Activated CD4-positive, alpha-beta T cell treated with anti-CD3 and anti-CD28 coated beads, Interleukin-10, Interleukin-2, amounts not matched to agents 100 ng/mL and 50 ng/mL, durations not matched to agents 16 hours and 8 hours (primary cell): ENCODE measurements at places on chromosomes 2 and 18.

GRCh38 chr2:210591663-210592062 is 35.3 kb downstream of the CPS1 start:
- DNase-seq, result no peak

DNA sequence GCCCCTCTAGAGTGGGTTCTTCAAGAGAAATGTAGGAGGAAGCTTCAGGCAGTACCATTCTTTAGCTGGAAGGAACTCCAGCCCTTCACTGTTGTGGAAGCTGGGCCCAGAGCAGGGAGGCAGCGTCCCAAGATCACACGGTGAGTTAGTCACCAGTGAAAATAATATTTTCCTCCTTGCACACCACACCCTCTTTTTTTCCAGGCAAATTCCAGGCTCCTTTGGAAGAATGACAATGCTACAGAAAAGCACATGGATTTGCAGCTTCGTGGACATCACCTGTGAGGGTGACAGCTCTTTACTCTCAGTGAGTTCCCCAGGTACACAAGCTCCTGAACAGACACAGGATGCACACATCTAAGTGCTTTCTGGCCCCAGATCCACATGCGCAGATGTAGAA is 157.1 kb downstream of the COL6A3 start:
- DNase-seq, result no peak

DNA sequence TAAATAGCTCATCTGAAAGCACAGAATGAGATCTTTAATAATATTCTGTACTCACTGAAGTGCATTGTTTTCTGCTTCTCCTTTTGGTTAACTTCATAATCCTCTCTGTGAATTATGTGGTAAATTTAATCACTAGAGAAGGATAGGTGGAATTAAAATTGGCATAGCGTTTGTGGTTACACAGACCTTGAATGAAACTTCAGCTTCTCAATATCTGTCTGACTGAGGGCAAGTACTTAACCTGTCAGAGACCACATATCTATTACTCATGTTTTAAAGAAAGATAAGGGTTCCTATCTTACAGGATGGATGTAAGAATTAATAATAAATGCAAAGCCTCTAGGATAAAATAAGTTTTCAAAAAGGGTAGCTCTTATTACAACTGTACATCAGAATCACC is 861.8 kb downstream of the TRIB2 start:
- no peak for DNase-seq

DNA sequence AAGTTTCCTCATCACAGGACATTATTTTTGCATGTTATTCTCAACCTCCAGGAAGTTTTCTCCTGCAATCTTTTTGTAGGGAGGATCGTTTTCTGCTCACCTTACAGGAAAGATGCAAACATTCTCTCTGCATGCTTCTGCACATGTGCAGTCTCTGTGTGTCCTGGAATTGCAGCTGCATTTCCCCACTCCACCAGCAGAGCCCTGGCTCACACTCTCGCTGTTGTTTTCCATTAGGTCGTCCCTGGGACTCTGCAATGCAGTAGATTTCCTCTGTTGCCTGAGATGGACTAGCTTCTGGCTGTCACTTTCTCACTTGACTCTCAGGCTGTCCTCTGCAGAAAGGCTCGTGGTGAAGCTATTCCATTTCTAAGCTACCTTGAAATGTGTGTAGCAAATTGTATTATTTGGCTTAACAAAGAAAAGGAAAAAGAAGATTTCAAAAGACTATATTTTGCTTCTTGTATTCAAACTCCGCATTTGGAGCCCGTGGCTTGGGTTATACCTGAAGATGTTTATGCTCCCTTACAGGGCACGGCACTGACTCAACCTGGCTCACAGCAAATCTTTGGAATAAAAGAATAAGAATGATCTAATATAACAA is 346.7 kb downstream of the RAD51AP2 start:
- no peak for DNase-seq

GRCh38 chr2:54708584-54709335 is 14.7 kb upstream of the EML6 start:
- no peak for DNase-seq

DNA sequence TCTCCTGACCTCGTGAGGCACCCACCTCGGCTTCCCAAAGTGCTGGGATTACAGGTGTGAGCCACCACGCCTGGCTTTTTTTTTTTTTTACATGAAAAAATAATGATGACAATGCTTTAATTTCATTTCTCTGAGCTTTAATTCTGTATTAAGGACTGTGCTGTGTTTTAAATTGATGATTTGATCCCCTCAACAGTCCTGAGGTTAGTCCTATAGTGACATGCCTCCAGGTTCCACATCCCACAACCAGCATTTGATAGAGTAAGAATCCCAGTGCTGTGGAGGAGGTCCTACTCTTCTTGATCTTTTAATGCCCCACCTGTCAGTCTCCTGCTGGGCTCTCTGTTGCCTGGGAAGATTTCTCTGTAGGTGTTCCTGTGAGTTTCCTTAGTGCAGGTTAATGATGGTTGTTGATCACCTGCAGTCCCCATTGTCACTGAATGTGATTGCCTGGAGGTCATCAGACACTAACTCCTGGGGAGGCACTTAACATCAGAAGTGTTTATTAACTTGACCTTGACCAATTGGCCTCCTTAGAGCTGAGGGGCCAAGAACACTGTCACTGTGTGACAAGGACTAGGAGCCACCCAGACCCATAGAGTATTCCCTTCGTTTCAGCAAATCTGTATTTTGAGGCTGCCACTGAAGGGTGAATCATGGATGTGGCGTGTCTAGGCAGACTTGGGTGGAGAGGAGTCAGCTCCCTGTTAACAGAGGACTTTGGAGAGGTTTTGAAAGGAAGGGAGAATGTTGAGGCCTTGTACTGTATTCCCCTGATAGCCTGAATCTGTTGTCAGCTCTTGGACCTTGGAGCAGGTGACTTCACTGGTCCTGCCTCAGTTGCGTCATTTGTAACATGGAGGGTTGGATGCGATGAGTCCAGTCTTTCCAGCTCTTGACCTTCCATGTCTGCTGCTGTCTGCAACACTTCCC is 11.5 kb downstream of the ASAP2 start:
- no peak for DNase-seq

- no peak for DNase-seq
Observed at GRCh38 chr18:31557446-31557845, 34.2 kb upstream of the TTR start.

DNA sequence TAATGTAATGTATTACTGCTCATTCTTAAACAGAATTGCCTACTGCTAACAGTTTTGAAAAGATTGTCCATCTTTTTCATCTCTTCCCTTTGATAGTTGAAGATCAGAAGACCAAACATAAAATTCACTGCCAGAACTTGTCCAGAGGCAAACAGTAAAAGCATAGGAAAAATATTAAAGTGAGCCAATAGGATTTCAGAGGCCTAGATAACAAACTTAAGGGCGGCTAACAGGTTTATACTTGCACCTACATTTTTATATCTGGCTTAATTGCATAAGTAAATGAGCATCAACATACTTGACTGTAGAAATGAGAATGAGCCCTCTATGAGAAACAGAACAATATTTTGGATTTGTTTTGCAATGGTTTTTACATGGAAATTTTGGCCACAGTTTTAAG is 30.3 kb downstream of the ZC3H15 start:
- DNase-seq, result no peak

DNA sequence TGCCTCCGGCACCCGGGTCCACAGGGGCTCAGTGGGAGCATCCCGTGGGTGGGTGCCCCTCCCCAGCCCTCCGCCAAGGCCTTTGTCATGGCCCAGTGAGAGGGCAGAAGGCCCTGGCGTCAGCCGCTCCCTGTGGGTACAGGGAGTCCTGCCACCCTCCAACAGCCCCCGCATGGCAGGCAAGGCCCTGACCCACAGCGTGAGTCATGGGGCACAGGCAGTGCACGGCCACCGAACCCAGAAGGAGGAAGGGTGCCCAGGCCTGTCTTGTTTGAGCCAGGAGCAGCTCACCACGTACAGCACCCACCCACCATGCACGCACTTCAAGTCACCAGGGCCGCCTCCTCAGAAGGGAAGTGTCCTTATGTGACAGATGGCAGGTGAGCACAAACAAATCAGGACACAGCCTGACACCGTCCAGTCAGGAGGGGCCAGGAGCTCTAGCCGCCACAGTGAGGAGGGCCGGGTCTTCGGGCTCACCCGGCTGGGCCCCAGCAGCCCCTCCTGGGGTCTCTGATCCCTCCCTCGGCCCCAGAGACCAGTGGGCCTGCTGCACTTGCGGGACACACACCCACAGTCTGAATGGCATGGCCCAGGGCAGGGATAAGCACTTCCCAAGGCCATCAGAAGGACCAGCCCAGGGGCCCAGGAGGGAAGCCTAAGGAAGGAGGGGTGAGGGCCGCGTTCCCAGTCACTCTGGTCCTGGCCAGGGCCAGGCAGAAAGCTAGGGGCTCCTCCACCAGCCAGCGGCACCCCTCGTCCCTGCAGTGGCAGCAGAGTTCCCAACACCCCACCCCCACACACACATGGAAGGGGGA is 25.8 kb downstream of the BIN1 start:
- DNase-seq, result peak; percentile 68

DNA sequence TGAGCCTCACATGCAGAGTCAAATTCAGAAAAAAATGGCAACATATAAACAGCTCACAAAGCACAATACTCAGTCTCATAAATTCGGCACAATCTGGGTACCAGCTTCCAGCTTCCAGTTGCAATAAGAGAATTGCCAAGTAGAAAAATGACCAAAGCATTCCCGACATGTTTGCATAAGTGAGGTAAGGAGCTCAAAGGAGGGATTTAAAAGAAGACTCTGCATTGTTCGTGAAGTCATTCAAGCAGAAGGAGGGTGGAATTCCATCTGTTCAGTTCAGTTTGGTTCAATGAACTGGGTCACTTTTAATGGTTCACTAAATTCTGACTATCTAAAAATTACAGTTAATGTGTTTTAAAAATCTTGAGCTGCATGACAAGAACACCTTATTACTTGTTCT is 106.7 kb upstream of the KLHL14 start:
- no peak for DNase-seq

DNA sequence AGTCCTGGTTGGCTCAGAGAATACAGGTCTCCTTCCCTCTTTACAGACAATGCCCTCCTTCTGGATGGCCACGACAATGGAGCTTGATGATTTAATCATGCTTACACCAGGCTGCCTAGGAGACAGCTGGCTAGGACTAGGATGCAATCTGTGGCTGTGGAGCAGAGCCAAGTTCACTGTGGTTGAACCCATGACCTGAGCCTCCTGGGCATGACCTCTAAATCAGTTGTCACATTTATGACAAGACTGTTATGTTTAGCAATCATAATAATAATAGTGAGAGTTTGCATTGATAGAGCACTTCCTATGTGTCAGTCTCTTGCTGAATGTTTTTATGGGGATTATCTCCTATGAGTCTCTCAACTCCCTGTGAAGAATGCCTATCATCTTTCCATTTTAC is 244.1 kb downstream of the ICOS start:
- DNase-seq, result no peak

DNA sequence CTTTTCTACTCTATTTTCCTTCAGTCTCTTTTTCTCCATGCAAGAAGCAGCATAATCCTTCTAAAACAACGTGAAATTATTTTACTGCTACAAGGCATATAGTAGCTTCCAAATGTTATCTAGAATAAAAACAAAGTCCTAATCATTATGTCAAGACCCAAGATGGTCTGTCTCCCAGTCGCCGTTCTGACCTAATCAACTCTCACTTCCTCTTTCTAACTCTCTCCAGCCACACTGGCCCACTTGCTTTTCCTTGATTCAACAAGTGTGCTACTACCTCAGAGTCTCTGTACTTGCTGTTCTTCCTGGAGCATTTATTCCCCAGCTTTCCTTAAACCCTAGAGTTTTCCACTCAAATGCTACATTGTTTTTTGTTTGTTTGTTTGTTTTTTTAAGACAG is 1491.2 kb downstream of the LRP1B start:
- no peak for DNase-seq

DNA sequence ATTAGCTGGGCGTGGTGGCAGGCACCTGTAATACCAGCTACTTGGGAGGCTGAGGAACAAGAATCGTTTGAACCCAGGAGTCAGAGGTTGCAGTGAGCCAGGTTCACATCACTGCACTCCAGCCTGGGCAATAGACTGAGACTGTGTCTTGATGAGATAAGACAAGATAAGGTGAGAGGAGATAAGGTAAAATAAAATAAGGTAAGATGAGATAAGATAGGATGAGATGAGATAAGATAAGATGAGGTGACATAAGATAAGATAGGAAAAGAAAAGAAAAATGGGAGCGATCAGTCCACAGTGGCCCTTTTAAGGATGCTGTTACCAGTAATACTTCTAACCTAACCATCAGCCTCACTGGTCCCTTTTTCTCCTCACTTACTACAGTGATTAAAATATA is 134.3 kb upstream of the UNC80 start:
- no peak for DNase-seq

DNA sequence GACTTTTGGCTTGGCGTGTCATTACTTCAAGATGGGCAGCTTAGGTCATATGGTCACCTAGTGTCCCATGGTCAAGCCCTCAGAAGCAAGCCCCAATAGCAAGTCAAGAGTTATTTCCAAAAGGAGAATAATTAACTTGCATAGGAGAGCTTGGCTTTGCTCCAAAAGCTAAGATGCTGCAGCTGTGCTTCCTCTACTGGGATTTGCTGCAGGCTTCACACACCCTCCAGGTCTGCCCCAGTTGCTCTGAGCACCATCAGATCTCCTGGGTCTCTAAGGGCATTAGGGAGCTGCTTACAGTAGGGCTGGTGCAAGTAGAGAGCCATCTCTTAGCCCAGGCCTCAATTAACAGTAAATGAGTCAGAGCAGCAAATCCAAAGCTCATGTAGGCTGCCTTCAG is 46.6 kb downstream of the THUMPD2 start:
- DNase-seq, result no peak

- DNase-seq, result no peak
Observed at GRCh38 chr2:33496726-33497125, 20.3 kb downstream of the RASGRP3 start.

DNA sequence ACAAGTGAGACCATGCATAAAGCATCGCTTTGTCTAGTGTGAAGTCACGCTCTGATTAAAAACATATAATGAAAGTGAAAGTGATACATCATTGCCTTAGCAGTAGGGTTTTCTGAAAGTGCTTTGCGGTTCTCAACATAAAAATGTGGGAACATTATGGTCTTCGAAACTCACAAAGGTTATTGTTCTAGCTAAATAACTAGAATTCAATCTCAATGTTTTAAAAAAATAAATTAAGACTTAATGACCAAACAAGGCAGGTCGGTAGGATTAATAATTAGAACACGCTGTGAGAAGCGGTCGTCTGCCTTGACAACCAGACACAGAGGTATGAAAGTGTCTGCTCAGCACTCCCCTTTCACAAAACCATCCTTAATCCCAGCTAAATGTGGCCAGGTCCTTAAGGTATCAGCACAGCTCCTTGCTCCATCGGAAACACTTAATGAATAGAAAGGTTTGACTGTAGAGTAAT is 42.2 kb downstream of the KLHL14 start:
- peak; percentile 44 for DNase-seq
